Activated CD8-positive, alpha-beta memory T cell treated with anti-CD3 and anti-CD28 coated beads for 48 hours (primary cell): ENCODE measurements at places on chromosomes 1 and 21.

DNA sequence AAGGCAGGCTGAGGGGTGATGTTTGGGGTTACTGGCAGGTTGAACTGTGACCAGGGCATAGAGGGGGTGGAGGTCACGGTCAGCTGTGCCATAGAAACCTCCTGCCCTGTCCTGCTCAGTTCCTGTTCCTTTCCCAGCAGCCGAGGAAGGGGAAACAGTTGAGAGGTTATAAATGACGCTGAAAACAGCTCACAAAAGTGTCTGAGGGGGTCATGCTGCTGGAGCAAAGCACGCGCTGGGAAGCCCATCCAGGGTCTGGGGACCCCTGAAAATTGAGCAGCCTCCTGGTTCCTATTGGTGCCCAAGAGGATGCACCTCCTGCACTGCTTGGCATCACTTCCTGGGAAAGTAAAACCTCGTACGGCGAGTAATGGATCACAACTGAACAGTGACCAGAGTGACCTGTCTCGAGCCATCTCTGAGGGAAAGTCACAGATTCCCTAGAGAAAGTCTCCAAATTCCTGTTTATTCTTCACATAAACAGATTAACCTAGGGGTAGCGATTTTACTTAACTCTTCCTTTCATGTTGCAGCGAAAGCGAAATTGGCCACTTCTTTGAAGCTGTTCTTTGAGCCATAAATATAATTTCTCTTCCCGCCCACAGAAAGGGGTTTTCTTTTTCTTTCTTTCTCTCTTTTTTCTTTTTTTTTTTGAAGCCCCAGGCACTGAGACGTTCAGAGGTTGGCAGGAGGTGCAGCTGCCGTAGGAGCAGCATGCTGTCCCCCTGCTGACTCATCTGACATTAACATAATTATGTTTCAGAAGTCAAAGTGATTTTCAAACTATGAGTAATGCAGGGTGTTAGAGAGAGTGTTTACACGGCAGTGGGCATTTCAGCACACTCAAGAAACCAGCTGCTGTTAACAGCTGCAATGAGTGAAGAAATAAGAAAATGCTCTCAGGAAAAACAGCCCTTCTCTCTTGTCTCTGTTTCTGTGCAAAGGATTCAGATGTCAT lies 41.8 kb upstream of the ATF3 start:
- no peak for DNase-seq

GRCh38 chr1:29256979-29257804 lies 20.9 kb downstream of the PTPRU start:
- DNase-seq: no peak

- DNase-seq: no peak
Observed at GRCh38 chr1:85090225-85090624, 41.9 kb upstream of the MCOLN3 start.

DNA sequence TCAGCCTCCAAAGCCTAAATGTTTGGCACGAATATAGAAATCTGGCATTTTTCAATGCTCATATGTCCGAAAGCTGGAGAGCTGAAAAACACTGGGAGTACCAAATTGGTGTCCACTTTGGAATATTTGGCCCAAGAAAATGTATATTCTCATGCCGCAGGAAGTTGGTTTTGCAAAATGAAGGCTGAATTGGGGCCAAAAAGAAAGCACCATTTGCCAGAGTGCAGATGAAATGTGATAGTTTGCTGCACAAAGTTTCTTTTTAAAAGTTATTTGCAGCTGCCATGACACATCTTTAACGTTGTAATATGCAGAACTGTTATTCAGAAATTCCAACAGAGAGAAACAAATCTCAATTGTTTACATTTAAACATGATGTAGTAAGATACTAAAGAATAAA lies 124.2 kb upstream of the LYPLAL1 start:
- DNase-seq: no peak

DNA sequence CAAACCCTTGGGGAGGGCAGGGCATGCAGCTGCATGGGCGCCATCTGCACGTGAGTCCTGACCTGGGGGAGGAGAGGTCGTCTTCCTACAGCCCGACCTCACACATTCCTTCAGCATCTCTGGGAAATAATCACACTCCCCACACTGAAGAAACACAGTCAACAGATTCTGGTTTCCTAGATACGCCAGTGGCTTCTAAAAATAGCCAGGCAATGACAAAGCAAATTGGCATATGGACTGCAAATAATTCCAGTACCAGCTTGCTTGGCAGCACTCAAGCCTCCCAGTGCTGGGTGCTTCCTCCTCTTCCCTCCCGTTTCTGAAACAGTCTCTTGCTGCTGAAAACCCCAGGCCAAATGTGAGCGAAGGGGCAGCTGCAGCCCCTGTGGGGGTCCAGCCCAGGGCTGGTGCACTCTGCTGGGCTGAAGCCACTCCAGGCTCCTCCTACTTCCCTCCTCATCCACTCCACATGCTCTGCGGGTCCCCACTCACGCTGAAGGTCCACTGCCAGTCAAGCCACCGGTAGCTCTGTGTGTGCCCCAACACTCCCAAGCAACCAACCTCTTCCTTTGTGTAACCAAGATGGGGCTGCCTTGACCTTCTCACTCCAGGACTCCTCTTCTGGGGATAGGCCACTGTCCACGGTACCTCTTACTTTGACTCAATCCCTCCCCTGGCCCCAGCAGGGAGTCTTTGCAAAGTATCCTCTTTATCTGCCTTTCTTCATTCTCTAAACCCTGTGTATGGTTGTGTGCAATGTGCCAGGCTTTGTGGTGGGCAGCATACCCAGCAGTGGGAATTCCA lies 69.0 kb downstream of the KCND3 start:
- no peak for DNase-seq

DNA sequence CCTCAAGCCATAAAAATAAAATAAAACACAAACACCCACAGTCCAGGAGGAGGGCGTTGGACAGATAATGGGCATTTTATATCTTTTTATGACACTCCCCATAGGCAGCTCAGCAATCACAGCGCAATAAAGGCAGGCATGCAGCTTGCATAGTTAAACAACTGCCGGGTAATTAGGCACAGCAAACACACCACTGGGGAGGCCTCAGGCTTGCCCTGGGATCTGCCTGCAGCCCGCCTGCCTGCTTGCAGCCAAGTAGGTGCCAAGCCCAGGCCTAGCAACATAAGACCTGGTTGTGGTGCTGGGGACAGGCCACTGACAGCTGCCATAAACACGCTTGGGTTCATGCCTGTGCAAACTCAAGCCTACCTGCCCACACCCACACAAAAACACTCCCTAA lies 54.2 kb downstream of the DMAP1 start:
- no peak for DNase-seq

GRCh38 chr1:80656014-80656636 lies 1144.6 kb upstream of the ADGRL2 start:
- DNase-seq: no peak

DNA sequence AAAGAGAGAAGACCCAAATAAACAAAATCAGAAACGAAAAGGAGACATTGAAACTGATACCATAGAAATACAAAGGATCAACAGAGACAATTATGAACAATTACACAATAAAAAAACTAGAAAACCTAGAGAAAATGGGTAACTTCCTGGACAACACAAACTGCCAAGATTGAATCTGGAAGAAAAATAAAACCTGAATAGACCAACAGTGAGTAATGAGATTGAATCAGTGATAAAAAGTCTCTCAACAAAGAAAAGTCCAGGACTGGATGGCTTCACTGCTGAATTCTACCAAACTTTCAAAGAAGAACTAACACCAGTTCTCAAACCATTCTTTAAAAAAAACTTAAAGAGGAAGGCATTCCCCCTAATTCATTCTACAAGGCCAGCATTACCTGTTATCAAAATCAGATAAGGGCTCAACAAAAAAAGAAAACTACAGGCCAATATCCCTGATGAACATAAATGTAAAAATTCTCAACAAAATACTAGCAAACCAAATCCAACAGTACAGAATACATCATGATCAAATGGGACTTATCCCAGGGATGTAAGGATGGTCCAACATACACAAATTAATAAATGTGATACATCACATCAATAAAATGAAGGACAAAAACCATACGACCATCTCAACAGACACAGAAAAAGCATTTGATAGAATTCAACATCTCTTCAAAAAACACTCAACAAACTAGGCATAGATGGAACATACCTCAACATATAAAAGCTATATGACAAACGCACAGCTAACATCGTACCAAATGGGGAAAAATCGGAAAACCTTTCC lies 119.9 kb downstream of the ACBD6 start:
- DNase-seq: no peak

DNA sequence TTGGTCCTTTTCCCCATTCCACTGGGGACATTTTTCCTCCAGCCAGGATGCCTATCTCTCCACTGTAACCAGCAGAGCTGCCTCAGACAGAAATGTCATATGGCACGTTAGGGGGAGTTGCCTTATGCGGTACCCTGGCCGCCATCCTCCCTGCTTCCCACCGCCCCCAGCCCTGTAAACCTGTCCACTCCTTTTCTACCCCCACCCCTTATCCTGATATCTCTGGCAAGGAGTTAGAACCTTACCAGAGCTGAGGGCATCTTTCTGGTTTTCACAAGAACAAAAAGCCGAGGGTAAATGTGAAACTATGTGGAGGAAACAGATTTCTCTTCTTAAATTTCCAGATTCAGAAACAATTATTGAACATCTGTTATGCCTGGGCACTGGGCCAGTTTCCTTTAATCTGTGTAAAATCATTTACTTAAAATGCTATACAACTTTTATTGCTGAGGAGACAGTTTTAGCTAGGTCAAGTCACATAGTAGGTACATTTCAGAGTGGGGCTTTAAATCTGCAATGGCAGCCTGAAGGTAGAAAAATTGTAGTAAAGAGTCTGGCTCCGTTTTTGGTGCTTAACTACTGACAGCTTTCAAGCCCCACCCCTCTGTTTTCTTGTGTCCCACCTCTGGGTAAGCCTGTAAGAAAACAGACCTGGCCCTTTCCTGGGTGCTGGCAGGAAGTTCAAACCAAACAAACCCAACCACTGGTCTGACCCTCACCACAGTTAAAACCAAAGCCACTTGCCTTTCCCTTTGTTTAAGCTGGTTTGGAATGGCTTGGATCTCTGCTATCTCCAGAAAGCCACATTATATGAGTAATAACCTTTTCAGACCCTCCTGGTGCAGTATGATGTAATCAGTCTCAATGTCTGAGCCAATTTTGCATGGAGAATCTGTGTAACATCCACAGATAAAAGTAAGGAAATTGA lies 319.0 kb downstream of the HHAT start:
- no peak for DNase-seq

DNA sequence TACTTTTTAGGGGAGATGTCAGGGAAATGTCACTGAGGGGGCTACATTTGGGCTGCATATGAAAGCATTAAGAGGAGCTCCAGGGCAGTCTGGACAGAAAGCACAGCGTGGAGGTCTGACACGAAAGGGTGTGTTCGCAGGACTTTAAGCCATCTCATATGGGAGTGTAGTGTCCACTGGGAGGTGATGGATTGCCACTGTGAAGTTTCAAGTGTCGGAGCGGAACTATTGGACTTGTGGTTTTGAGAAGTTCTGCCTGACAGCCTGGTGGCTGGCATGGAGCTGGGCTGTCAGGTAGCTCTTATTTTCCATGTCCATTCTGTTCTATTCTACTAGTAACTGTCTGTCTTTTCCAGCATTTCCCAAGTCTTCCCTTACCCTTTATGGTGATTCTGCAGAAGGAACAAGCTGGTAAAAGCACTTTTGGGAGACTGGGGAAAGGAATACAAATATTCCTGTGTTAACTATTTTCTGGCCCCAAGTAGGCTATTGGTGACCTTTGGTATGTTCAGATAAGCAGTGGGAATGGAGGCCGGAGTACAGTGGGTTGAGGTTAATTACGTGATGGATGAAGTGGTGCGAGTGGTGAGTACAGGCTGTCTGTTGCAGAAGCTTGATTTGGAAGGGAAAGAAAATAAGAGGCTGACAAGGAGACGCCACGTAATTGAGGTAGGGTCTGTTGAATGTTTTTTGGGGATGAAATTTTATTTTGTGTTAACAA lies 19.3 kb downstream of the B3GALT5 start:
- DNase-seq: no peak

GRCh38 chr1:158121604-158122254 lies 59.0 kb upstream of the CD1D start:
- DNase-seq: no peak

DNA sequence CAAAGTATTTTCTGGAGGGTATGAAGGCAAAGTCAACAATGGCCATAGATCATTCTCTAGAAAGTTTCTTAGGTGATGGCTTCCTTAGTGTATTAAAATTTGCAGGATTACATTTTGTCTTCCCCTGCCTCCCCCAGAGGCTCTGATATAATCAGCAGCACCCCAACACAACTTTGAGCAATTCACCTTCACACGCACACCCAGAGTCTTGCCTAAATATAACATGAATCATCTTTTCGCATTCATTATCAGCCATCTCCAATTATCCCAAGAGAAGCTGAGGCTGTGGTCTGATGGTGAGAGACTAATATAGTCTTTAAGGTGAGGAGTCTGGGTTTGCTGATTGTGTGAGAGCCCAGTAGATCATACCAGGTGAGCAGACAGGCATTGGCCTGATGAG lies 343.0 kb downstream of the RRAGC start:
- DNase-seq: no peak

GRCh38 chr1:111745675-111746613 lies 6.7 kb upstream of the INKA2 start:
- no peak for DNase-seq

DNA sequence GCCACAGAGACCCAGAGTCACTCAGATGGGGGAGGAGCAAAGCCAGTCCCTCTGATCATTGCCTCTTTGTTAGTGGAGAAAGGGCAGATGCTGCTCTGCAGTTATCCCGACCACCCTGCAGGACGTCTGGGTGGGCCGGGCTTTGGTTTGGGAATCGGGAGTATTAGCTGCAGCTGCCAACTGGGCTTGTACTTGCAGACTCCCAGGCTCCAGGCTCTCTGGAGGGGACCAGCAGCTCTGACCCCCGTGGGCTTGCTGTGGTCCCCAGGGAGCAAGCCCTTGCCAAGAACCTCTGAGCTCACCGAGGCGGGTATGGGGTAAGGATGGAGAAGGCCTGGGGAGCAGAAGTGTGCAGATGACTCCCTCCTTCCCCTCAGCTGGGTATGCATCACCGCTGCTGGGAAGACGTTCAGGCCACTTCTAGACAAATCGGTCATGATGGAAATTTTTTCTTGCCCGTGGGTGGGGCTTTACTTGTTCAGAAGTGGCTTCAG lies 21.6 kb downstream of the MAPKAPK2 start:
- no peak for DNase-seq

DNA sequence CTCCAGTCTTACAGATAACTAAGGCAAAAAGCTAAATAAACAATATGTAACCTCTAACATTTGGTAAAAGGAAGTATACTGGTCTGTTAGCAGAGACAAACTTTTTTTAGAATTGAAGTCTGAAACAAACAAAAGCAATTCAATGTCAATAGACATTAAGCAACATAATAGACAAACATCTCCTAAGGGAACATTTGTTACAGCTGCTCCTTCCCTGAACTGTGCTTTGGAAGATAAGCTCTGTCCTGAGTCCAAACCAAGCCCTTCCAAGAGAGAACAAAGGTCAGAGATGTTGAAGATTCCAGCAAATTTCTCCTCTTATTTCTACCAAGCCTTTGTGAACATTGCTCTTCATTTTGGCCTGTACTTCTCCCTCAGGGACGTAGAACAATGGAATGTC lies 25.3 kb downstream of the FMO2 start:
- no peak for DNase-seq

DNA sequence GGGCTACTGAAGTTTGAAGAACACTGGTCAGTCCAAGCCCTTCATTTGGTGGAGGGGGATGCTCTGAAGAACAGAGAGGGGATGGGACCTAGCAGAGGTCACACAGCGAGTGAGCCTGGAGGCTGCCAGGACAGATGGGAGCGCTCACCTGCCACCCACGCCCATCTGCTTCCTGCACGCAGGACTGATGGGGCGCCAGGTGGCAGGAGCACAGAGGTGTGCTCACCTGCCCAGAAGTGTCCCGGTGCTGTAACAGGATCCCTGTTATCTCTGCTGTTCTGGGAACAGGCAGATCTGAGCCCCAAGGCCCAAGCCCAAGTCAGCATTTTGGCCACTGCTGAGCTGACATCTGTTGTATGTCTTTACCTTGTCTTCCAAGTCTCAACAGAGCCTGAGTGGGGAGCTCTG lies 40.5 kb downstream of the EPHB2 start:
- no peak for DNase-seq
